G401 (cell line): ENCODE measurements at places on chromosomes 6 and 20.
A peak's percentile ranks its signal among the peaks of the same experiment; 100 is the strongest.

DNA sequence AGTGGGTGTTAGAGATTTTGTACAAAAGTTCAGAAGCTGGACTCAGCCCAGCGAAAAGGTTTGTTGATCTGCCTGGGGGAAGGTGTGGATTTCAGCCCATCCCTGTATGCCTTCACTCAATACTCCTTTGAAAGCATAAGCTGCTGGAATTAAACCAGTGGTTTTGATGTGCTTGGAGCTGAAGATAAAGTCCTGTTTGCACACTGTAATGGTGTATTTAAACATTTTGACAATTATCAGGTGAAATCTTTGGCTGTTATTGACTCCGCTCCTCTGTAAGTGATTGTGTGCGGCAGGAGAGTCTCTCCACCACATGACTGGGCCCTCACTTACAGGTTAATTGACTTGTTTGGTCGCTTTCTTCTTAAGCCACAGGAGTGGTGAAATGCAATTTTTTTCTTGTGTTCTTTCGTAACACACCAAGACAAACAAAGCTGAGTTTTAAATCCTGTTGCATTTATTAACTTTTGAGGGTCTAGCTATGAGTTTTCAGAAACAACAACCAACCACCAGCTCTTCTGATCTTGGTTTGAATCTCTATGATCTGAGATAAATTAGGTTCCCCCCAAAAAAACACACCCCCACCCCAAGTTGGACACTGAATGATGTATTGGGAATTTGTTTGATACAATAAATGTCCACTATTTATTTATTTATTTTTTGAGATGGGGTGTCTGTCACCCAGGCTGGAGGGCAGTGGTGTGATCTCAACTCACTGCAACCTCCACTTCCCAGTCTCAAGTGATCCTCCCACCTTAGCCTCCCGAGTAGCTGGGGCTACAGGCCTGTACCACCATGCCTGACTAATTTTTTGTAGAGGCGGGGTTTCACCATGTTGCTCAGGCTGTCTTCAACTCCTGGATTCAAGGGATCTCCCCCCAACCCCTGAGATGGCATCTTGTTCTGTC, 46.3 kb upstream of the NCOA3 start:
- no peak for DNase-seq

DNA sequence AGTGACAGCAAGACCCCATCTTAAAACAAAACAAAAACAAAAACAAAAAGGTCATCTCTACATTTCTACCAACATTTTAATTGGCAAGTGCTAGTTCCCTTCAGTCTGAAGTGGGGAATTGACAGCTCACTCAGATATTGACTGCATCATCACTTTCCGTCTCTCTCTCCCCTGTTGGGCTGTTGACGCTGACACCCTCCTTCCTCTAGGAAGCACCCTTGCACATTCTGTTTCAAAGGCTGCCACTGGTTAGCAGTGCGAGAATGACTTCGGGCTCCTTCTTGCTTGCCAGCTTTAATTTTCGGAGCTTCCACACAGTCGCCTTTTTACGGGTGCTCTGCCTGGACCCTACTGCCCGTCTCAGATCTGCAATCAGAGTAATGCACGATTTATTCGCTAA, 96.6 kb upstream of the INSM1 start:
- no peak for DNase-seq

GRCh38 chr6:7992002-7992815, 72.0 kb downstream of the BLOC1S5 start:
- DNase-seq = peak; percentile 8

DNA sequence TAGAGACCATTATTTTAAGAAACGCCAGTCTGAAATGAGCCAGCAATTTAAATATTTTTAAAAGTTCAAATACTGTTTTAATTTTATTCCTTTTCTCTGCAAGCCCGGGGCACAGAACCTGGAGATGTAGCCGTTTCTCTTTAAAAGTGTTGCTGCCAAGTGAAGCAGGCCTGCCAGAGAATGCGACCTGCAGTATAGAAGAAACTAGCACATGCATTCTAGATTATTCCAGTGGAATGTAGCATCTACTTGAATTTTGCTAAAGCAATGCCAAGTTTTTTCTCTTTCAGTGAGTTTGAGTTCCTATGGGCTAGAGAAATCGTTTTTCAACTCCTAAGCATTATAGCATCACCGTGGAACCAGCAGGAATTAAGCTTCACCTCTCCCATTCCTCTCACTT, 101.3 kb downstream of the QRSL1 start:
- DNase-seq = no peak

GRCh38 chr20:54680872-54681619, 205.7 kb downstream of the DOK5 start:
- DNase-seq = peak; percentile 11

DNA sequence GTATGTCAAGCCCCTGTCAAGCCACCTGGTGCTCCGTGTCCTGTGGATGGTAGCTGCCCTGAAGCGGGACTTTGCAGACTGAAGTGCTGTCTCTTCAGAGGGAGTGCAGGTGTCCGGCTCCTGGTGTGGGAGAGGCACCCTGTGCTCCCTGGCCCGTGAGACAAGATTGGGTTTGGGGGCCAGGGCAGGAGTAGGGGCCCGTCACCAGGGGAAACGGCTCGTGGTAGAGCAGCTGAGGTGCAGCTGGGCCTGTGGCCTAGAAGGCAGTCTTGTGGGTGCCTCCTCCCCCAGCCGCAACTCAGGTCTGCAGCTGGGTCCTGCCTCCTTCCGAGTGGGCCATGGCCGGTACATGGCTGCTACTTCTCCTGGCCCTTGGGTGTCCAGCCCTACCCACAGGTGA, at the start of gene PTCRA:
Gene PTCRA, plus strand, starts transcription at position 322 of the 400 bp plus-strand sequence. Its CDS starts 17 bp downstream, at position 339.
- DNase-seq = no peak

GRCh38 chr6:17596085-17596484, 4.0 kb upstream of the FAM8A1 start:
- no peak for DNase-seq

DNA sequence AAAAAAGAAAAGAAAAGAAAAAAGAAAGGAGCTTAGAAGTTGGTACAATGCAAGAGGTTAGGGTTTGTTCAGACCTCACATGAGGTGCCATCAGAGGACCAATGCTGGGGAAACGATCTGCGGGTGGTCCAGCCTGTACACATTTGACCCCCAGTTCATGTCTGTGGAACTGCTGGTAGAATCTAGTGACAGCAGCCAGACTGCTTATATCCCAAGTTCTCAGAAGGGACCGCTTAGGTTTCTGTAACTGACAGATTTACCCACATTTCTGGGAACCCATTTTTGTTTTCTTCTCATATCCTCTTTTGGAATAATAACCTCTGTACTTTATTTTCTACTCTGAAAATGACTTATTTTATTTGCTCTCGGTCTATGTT, 4.7 kb downstream of the PPP1R18 start:
- no peak for DNase-seq

- no peak for DNase-seq
Measured at GRCh38 chr6:3913077-3913957, 64.1 kb downstream of the FAM50B start.

DNA sequence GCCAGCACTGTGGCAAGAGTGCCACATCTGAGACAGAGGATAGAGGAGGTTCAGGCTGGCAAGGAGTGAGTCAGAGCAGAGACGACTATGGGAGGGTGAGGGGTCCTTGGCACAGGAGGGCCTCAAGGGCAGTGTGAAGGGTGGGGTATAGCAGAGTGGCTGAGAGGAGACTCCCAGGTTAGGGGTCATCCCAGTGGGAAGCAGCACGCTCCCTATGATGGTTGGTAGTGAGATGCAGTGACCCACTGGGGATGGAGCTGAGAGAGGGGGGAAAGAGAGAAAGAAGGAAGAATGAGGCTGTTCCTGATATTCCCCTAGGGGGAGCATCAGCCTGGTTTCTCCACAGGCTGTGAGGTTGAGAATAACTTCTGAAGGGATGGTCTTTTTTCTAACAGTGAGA, 97.3 kb downstream of the INSM1 start:
- no peak for DNase-seq

DNA sequence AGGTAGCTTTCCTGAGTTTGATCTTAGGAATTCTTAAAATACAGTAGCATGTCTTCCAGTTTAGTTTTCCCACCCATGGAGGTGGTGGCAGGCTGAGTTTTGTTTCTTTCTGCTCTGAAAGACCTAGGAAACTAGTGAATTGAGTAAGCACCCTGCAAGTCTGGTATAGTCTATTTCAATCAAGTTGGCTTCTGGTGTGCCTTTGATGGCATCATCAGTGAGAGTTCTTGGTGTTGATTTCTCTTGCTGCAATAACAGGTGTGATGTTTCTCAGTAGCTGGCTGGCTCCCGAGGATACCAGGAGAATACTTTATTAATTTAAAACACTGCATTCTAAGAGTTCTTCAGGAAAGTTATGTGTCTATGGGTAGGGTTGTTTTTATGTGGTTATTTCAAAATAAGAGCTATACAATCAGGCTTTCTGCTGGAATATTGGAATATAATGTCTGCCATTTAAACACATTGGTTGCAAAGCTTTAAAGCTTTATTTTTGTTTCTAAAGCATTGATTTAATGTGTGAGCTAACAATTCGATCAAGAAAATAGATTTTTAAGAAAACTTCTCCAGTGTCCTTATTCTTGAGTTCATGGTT, 19.0 kb downstream of the VAPB start:
- DNase-seq = no peak

GRCh38 chr6:39393075-39393474, 70.6 kb upstream of the KCNK16 start:
- DNase-seq = no peak

DNA sequence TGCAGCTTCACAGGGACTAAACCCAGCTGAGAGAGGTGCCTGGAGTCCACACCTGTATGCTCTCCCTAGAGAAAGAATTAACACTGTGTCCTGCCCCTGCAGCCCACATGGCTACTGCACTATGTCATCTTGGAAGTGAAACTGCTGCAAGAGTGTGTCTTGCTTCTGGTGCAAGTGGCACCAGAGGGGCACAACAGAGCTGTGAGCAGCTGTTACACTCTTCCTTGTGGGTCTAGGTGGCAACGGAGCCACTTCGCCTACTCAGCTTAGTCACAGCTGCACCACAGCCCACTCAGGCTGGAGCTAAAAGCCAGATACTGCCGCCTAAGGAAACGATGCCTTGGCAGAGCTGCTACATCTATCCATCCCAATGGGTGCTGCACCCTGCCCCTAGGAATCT, 391.4 kb downstream of the COL12A1 start:
- no peak for DNase-seq

GRCh38 chr6:169996378-169997051, 245.1 kb downstream of the ERMARD start:
- DNase-seq = no peak

DNA sequence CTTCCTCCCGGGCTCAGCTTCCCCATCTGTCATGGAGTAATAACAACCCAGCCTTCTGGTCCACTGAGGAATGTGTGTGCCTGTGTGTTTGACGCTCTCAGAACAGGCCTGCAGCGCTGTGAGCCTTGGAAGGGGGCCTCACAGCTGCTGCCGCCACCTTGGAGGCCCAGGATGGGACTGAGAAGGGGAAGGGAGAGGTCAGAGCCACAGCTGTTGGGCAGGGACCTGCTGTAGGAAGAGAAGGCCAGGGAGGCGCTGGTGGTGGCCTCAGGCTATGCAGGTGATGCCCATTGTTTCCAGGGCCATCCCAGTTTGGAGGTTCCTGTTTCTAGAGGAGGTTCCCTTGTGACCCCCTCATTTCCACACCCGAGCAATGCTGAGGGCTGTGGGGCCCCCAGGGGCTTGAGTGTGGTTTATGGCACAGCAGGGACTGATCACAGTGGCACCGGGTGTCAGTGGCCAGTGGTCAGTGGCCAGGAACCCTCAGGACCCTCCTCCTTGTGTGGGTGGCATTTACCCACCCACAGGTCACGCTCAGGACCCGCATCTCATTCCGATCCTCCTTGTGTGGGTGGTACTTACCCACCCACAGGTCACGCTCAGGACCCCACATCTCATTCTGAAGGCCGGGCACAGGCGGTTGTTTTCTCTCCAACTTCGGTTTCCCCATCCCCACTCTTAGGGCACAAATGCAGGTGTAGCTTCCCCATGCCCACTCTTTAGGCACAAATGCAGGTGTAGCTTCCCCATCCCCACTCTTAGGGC, 14.0 kb downstream of the TPD52L2 start:
- DNase-seq = no peak

DNA sequence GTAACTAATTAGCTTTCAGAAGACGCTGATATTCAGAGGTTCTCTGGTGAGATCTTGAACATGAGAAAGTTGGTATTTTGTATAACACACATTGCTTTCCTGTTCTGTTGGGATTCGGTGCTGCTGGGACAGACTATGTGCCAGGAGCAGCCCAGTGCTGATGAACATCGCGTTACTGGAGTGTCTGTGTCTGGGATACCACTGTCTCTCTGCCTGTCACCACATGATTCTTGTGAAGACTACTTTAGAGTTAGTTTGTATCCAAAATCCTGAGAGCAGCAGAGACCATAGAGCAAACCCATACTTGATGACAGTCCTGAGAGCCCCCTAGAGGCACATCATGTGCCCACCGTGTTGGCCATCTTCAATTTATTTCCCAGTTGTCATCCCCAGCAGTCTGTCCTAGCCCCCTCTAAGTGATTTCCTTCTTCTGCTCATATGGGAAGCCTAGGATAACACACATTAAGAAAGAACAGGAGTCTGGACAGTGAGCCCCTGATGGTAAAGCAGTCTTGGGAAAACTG, 41.8 kb upstream of the TINAG start:
- no peak for DNase-seq

DNA sequence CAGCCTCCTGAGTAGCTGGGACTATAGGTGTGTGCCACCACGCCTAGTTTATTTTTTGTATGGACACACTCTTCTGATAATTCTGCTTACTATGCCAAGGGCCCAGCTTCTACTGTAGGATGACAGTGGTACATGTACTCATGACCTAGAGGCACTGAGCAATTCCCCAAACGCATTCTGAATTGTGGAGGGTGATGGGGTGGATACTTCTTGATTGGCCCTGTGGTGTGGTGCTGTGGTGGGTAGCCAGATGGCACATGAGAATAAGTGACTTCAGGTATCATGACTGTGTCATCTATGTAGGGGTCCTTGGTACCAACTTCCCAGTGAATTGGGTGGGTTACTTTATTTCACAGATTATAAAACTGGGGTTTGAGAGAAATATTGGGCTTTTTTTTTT, 11.0 kb downstream of the DNMT3B start:
- DNase-seq = no peak

- DNase-seq = no peak
Measured at GRCh38 chr20:24361541-24361940, 107.9 kb upstream of the SYNDIG1 start.

DNA sequence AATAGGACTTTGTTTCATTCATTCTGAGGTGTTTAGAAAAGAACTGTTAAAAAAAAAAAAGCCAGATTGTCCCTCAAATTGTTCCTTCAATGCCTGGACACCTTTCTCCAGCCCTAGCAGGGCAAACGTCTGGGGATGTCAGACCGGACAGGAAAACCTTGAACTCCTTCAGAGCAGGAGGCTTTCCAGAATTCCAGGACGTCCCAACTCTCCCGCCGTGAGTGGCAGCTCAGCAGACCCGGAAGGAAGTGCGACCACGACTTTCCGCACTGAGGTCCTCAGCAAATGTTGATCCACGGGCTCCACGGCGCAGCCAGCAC, 139.1 kb downstream of the DLL1 start:
- no peak for DNase-seq

DNA sequence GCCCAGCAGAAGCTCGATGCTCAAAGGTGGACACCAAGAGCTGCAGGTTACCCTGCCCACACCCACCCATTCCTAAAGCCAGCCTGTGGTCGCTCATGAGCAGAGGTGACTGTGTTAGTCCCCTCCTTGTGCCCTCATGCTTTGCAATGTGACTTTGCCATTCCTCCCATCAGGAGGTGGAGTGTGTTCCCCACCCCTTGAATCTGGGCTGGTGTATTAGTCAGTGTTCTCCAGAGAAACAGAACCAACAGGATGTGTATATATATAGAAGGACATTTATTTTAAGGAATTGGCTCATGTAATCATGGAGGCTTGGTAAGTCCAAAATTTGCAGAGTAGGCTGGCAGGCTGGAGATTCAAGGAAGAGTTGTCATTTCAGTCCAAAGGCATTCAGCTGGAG, 54.4 kb upstream of the RNF24 start:
- no peak for DNase-seq
